ENCODE measurements at places on chromosomes 12 and 14.

GRCh38 chr14:55446127-55446736, 5.8 kb upstream of the TBPL2 start:
- DNase-seq: no peak

DNA sequence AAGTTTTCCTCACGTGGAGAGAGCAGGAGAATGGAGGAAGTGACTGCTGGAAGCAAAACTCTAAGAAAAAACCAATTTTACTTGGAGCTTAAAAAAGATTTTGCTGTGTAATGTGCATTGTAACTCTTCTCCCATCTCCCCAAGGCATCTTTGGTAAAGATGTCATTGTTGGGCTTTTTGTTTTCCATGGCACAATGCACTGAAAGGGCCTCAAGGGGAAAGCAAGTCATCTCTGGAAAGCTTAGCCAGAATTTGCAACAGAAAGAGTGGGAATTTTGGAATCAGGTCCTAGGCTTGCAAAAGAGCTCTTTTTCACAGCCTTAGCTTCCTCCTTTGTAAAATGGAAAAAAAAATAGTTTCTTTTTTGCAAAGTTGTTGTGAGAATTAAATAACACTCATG, 7.9 kb upstream of the PPM1A start:
- DNase-seq: no peak

- no peak for DNase-seq
Observed at GRCh38 chr12:72264548-72265175, 7.5 kb upstream of the TRHDE start.

GRCh38 chr12:112716099-112717093, 75.2 kb upstream of the RPH3A start:
- DNase-seq: no peak

DNA sequence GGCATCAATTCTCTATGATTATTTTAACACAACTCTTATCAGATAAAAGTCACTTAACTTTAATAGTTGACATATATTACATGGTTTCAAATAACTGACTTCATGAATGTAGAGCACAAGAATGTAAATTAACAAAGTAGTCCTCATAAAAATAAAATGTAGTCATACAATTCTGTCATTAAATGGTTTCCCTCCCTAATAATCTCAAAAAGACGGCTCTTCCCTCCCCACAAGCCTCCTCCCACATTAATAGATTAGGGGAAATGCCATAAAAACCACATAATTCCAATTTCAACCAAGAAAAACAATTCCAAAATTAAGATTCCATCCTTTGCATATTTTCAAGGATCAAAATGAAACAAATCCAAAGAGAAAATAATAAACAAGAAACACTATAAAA, 36.7 kb downstream of the SPTLC2 start:
- DNase-seq: no peak

- peak; percentile 79 for DNase-seq
Observed at GRCh38 chr14:50062438-50063085, 53.8 kb downstream of the VCPKMT start.

GRCh38 chr14:94850309-94851211, 80.6 kb upstream of the GSC start:
- DNase-seq: no peak

- DNase-seq: no peak
Observed at GRCh38 chr14:64249363-64249762, 44.8 kb downstream of the ESR2 start.

- DNase-seq: no peak
Observed at GRCh38 chr12:41286426-41286825, 98.3 kb downstream of the PDZRN4 start.

- no peak for DNase-seq
Observed at GRCh38 chr14:32370714-32371113, 41.6 kb downstream of the AKAP6 start.

DNA sequence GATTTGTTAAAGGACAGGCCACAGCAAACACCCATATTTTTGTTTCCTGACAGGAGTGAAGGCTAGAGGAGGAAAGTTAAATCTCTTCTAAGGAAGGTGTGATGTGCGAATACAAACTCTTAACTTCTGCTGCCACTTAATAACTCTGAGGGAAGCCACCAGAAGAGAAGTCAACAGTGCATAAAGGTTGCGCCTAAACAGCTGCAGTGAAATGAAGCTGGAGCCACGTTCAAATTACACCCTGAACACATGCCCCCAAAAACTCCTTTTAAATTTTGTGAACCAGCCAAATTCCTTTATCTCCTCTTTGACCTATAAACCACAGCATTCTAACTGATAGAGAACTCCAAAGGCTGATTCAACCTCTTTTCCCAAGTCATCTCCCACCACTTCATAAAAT, 22.4 kb downstream of the DENND5B start:
- DNase-seq: no peak

GRCh38 chr12:102095677-102096263, 24.1 kb downstream of the NUP37 start:
- DNase-seq: no peak

DNA sequence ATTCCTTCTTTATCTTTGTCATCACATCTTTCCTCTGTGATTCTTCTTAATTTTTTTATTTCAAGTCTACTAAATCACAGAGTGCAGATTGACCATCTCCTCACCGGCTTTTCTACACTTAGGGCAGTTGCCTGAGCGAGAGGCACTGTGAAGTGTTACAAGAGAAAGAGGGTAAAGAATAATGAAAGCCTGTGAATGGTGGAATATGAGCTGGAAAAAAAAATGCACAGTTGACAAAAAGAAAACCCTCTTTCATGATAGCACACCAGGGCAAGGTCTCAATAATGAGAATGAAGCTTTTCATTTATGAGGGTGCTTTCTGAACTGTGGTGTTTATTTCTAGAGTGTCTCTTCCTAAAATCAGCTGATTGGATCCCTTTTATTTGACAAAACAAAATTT, 106.2 kb upstream of the PDE3A start:
- DNase-seq: no peak

GRCh38 chr12:4278329-4279197, 5.0 kb downstream of the CCND2 start:
- no peak for DNase-seq

DNA sequence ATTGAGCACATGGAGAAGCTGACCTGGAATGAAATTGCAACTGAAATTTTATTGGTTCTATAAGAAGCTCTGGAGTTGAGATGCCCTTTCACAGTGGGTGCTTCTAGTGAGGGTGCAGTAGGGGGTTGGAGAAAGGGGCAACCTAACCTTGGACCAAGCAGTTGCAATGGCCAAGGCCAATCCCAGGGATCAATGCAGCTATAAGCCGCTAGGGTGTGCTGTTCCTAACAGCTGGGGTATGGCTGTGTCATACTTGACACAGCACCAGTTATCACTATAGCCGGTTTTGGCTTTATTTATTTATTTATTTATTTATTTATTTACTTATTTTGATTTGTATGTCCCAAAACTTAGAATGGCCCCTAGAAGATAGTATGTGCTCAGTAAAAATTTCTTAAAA, 505.9 kb downstream of the FLRT2 start:
- DNase-seq: no peak

DNA sequence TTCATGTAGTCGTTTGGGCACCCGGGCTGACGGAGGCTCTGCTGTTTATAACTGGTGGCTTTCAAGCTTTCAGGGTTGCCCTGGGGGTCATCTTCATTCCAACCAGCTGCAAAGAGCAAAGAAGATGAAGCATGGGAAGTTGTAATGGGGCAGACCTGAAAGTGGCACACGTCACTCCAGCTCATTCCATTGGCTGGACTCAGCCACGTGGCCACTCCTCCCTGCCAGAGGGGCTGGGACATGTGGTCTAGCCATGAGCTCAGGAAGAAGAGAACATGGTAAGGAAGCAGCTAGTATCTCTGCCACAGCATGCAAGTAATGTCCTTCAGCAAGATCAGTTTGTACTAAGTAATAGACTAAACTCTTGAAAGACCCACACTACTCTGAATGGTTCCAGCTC, 51.7 kb upstream of the FERMT2 start:
- DNase-seq: no peak

- DNase-seq: no peak
Observed at GRCh38 chr14:85252011-85252410, 277.9 kb upstream of the FLRT2 start.

- no peak for DNase-seq
Observed at GRCh38 chr12:1691123-1692007, 495 bp downstream of the ADIPOR2 start.

- no peak for DNase-seq
Observed at GRCh38 chr12:10151621-10152020, 20.3 kb downstream of the OLR1 start.

DNA sequence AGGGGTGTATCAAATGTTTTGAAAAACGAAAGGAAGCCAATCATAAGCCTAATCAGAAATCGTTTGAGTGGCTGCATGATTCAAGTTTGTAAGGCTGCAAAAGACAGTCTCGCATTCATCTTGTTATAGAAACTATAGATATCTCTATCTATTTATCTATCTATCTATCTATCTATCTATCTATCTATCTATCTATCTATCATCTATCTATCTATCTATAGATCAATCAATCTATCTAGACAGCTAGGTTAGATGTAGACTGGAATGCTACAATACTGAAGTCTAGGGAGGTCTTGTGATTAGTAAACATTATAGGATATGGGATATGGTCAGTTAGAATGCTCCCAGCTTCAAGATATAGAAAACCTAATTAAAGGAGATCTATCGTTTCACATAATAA, 52.2 kb upstream of the BTG1 start:
- DNase-seq: no peak

GRCh38 chr14:101920271-101920670, 44.1 kb upstream of the DYNC1H1 start:
- no peak for DNase-seq

GRCh38 chr12:77324763-77325468, 259.5 kb upstream of the E2F7 start:
- peak; percentile 2 for DNase-seq

DNA sequence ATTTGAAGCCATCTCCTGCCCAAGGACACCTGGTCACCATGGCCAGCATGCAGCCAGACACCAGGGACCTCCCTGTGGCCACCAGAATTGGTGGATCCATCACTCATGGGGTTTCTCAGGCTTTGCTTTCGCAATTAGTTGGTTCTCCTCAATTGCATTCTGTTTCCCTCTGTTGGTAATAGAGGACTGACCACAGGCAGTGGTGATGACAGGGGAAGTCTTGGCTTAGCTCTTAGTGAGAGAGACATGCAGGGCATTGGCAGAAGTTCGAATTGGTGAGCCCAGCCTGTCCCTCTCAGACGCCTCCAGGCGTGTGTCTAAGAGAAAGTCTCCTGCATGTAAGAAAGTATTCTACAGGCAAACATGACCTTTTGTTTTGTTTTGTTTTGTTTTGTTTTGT, 21.3 kb downstream of the HCAR2 start:
- no peak for DNase-seq

DNA sequence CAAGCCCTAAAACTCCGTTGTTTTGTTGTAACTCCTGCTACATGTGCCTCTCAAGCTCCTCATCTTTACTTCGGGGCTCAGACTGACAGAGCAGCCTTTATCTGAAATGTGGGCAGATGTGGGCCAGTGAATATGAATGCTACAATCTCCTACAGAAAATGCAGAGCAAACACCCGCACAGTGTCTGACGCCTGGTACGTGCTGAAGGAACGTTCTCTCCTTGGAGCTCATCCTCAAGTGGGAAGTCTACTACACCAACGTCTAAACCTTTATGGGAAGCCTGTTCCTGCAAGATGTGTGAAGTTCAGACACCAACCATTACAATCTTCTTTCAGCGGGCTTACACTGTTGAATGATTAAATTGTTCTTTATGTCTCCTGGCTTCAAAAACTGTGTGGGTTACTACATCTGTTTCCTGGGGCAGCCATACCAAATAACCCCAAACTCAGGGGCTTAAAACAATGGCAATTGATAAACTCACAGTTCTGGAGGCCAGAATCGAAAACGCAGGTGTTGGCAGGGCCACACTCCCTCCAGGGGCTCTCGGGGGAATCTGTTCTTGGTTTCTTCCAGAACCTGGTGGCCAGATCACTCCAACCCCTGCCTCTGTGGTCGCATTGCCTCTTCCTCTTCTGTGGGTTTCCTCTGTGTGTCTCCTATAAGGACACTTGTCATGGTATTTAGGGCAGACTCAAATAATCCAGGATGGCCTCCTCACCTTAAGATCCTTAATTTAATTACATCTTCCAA, 179.7 kb upstream of the PLXNC1 start:
- no peak for DNase-seq

DNA sequence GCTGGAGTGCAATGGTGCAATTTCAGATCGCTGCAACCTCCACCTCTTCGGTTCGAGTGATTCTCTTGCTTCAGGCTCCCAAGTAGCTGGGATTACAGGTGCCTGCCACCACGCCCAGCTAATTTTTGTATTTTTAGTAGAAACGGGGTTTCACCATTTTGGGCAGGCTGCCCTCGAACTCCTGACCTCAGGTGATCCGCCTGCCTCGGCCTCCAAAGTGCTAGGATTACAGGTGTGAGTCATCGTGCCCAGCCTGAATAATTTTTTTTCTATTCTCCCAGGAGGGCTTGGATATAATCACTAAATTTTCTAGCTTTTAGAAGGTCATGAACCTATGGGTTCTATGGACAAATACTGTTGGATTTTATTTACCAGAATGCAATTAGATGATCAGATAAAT, 44.7 kb upstream of the GNPNAT1 start:
- DNase-seq: no peak

- DNase-seq: no peak
Observed at GRCh38 chr12:27571463-27571862, 47.5 kb downstream of the PPFIBP1 start.

DNA sequence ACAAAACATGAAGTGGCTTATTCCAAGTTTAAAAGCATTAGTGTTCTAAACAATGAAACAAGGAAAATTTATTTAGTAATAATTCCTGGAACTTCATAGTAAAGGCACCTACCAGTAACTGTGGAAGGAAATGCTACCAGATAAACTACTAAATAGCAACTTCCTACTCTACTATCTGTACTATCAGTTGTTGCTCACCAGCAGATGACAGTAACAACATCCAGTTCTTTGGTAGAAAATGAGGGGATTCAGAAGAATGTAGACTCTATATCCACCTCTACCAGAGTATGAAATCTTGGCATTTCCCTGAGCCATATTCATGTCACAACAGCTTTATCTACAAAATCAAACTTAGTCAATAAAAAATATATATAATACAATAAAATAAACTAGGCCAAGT, 3.1 kb downstream of the ENTPD5 start:
- no peak for DNase-seq

Data from stimulated activated CD4-positive, alpha-beta T cell treated with anti-CD3 and anti-CD28 coated beads, Interleukin-15, amount 100 ng/mL, for 48 hours (primary cell).